Tongue (tissue), 3 donors: ENCODE measurements at places on chromosomes 6 and 20. TPM values are rescaled to one million over a fixed set of nuclear protein-coding genes. Genes with fewer than 3 reads are reported as not detected.

ABHD16B gene
- total RNA-seq, result not detected

TRERF1 gene
- total RNA-seq, result 7.1 TPM

SMLR1 gene
- not detected for total RNA-seq

OR2H1 gene
- not detected for total RNA-seq

MAN1A1 gene
- 135 TPM for total RNA-seq

SLC35D3 gene
- total RNA-seq, result not detected

TSHZ2 gene
- 11.8 TPM for total RNA-seq

LRRC73 gene
- 0.51 TPM for total RNA-seq

MUCL3 gene
- not detected for total RNA-seq

TSBP1 gene
- total RNA-seq, result not detected

NINL gene
- total RNA-seq, result 8.7 TPM

POM121L2 gene
- total RNA-seq, result not detected

XKR7 gene
- total RNA-seq, result under 0.01 TPM

CLDN20 gene
- total RNA-seq, result not detected

SLC17A2 gene
- not detected for total RNA-seq

TCF21 gene
- 0.31 TPM for total RNA-seq

SLC52A3 gene
- 0.82 TPM for total RNA-seq

CGA gene
- total RNA-seq, result 1.9 TPM

SLC22A16 gene
- total RNA-seq, result 1.3 TPM

- DNase-seq, result no peak
Measured at GRCh38 chr6:5270093-5270680, 8.9 kb downstream of the FARS2 start.

GRCh38 chr20:31484001-31484400 lies 8.9 kb downstream of the REM1 start:
- peak; percentile 49 for DNase-seq

DNA sequence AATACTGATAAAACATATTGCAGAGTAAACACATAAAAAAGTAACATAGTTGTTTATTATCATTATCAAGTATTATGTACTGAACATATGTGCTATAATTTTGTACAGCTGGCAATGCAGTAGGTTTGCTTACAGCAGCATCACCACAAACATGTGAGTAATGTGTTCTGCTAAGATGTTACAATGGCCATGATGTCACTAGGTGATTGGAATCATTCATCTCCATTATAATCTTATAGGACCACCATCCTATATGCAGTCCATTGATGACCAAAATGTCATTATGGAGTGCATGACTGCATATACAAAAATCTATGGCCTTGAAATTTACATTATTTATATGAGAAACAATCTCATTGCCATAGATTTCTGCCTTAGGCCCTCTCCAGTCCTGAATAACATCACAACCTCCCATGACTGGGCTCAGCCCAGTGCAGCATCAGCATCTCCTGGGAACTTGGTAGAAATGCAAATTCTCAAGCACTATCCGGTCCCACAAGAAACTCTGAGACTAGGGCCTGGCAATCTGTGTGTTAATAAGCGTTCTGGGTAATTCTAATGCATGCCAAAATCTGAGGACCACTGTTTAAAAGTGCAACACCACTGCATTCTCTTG lies 352.0 kb upstream of the MARCKS start:
- no peak for DNase-seq

DNA sequence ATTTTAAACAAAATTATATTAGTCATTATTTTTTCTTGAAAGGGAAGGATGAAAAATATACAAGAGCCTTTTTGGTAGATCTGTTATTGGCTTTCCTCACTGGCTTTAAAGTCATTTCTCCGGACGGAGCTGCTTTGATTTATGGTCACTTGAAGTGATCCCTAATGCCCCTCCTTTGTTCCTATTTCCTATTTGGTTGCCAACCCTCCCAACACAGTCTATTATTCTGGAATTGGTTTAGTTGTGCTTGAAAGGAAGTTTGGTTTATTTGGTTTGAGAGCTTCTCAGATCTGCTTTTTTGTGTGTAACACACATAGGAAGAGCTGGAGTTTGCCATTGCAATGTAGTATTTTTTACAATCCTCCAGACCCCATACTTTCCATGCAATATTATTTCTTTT lies 347.9 kb downstream of the RFPL4B start:
- DNase-seq, result no peak

DNA sequence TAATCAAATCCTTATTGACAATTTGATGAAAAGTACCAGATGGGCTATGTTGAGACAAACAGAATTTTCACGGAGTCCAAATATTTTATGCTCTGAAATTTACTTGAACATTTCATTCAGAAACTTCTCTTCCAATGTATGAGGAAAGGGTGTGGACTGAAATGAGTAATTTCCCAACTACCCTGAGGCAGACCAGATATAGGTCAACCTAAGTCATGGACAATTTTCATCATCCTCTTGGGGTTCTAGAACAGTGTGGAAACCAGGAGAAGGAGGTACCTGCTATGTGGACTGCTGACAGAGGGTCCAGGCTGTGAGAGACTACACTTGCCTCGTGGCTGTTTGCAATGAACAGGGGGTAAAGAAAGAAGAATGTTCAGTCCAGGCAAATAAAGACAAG lies 323.0 kb downstream of the ESR1 start:
- DNase-seq, result no peak

GRCh38 chr6:71498638-71499037 lies 210.0 kb downstream of the OGFRL1 start:
- DNase-seq, result no peak

DNA sequence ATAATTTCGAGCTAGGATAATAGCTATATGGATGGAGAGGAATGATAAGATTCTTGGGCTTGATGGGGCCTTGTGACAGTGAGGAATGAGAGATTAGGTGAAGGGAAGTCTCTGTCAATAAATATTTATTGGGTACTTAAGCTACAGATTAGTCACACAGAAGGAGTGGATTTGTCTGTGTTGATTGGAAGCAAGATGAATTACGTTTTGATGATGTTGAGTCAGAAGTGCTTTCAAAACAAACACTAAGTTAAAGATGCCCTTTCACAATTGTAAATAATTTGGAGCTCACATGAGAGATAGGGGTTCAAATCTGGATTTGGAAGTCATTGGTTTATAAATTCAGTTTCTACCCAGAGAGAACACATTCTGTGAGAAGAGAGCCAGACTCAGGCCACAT lies 834.2 kb downstream of the KIF16B start:
- no peak for DNase-seq

DNA sequence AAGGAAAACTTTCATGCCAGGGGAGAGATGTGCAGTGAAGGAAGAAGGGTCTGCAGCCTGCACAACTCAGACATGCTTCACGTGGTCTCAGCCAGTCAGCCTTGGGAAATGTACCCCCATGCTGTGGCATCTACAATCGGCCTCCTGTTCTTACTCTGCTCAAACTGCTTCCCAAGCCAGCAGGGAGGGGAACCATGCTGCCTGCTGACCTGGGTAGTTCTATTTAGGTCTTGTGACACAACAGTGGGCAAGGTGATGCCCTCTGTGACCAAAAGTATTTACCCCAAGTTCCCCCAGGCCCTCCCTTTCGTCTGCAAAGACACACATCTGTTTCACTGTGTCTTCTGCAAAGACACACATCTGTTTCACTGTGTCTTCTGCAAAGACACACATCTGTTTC lies 106.9 kb downstream of the SLC23A2 start:
- no peak for DNase-seq

GRCh38 chr6:141359953-141360352 lies 772.8 kb upstream of the GJE1 start:
- peak; percentile 4 for DNase-seq

- DNase-seq, result no peak
Measured at GRCh38 chr20:46388201-46388836, 18.1 kb downstream of the ELMO2 start.

- DNase-seq, result no peak
Measured at GRCh38 chr20:19252451-19253120, 40.1 kb downstream of the SLC24A3 start.

DNA sequence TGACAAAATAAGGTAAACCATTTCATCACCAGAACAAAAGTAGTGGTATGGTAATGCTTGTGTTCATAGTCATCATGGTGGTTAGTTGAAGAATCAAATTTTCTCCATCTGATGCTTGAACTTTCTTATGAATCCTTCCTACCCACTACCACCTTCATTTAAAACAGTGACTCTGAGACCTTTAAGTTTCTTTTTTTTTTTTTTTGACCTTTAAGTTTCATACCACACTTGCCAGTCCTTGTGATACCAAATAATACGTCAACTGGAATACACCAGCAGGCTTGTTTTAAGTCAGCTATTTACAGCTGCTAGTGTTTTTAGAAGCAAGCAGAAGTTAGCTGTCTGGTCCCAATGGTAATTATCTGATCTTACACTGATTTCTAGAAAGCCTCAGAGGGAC lies 413.4 kb upstream of the SOX4 start:
- no peak for DNase-seq

DNA sequence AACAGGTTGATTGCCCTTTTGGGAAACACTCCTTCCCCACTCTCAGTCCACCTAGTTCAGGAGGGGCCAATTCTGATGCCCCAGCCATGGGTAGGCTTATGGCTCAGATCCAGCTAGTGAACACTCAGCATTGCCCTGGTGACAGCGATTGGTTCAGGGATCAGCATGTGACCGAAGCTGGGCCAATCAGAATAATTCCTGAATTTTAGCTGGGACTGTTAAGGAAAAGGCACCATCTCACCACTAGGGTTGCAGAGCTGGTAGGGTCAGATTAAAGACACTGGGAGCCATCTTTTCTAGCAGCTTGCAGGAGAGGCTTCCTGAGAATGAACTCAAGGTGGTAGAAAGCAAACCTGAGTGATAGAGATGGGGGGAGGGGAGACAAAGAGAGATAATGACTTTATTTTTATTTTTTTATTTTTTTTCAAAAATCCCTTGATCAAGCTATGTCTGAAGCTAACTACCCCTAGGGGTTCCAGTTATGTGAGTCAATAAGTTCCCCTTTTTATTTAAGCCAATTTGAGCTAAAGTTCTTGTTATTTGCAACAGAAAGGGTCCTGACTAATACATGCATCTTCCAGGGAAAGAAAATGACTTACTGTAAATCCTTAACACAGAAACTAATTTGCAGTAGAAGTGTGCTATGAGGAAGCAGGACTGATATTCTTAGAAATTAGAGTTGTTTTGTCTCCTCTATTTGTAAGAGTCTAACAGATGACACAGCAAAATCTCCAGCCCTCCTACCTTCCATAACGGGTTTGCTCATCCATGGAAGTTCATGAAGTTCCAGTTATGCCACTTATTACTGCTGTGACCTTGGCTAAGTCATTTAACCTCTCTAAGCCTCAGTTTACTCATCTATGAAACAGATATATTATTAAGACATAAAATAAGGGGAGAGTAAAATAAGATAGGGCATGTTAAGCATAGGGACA lies 44.7 kb downstream of the EYA2 start:
- DNase-seq, result no peak

DNA sequence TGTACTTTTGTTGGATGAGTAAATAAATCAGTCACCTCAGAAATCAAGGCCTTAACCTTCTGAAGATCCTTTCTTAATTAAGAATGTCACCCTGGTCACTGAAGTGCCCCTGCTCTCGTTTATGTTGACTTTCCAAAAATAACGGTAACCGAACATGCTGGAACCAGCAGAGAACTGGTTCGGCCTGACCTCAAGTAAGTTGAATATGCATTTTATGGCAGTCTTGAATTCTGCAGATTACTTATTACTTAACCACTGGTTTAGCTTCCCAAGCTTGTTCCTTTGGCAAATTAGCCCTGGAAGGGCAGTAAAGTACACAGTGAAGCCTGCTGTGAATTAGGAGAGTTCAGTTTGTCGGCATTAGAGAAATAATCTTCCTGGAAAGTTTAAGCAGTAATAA lies 12.2 kb downstream of the MAPRE1 start:
- DNase-seq, result no peak

- DNase-seq, result no peak
Measured at GRCh38 chr6:150936021-150936555, 70.6 kb downstream of the MTHFD1L start.

DNA sequence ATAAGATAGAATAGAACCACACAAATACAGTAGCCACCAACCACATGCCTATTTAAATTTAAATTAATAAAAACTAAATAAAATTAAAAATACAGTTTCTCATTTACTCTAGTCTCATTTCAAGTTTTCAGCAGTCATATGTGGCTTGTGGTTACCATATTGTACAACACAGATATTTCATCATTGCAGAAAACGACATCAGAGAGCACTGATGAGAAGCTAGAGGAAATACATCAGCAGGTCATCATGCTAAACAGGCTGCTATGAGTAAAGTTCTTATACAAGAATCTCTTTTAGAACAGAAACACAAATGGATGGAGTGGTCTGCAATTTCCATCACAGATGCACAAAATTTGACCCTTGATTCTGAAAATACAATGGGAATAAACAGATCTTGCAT lies 36.6 kb downstream of the TBC1D32 start:
- no peak for DNase-seq

- DNase-seq, result no peak
Measured at GRCh38 chr6:106169517-106169916, 83.4 kb downstream of the PRDM1 start.

GRCh38 chr20:64095927-64096326 lies 11.4 kb downstream of the NPBWR2 start:
- no peak for DNase-seq

- DNase-seq, result no peak
Measured at GRCh38 chr6:122432816-122433215, 33.4 kb downstream of the HSF2 start.

DNA sequence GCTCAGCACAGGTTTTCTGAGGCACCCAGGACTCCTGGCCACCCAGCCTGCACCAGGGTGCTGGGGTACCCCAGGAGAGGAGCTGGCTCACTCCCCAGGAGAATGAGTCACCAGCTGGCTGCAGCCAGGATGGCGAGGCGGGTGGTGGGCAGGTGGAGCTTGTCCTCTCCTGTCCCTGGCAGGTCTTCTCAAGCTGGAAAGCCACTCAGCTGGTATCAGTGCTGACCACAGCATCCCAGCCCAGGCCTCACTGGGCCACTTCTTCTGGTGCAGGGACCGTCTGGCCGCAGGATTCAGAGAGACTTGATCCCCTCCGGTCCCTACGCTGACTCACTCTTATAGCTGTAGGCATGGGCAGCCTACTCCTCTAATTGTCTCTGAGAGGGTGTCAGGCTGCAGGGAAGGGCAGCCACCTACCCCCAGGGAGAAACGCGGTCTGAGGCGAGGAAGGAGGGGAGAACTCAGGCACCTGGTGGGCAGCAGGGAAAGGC lies 22.2 kb downstream of the TFEB start:
- no peak for DNase-seq

- no peak for DNase-seq
Measured at GRCh38 chr6:47256361-47256760, 53.3 kb downstream of the TNFRSF21 start.

DNA sequence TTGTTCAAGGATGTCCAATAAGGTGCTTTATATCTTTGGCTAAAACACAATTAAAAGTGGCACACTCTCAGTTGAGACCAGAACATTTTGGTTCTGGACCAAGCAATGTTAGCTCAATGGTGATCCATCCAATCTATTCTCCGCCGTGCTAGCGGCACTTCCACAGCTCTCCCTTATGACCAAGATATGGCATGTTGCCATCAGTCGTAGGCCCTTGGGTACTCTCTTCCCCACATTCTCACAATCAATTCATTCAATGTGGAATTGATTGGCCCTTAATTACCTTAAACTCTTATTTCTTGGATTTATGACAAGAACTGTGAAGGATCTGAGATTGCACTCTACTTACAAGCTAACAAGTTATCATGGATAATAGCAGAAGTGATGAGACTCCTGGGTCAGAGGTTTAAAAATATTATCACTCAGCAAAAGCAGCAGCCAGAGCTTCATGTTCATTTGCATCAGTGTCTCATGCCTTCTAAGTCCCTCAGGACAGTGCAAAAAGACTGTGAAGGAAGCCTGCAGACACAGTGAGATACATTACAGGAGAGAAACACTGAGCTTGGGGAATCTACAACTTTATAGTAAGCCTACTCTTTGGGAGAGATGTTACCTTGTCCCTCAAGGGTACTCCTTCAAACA lies 80.0 kb upstream of the ARG1 start:
- DNase-seq, result no peak
